Right ventricle myocardium superior (tissue), 1 donor: ENCODE measurements at places on chromosomes 16 and 17.
A peak's percentile ranks its signal among the peaks of the same experiment; 100 is the strongest.

- DNase-seq, result no peak
Observed at GRCh38 chr16:24737916-24738594, 8.6 kb downstream of the TNRC6A start.

GRCh38 chr17:164303-165235 lies 16.9 kb downstream of the DOC2B start:
- no peak for DNase-seq

DNA sequence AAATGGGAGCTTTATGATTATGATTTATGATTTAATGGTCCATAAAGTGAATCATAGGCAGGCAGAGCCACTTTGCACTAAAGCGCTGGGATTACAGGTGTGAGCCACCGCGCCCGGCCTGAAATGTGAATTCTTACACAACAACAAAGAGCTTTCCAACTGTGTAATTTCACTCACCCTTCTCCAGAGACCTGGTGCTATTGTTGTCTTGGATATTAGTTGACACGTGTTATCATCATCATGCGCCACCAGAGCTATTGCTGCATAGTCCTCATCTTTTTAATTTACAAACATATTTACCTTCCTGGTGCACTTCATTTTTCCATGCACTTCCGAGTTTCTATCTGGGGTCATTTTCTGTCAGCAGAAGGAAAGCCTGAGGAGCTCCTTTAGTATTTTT lies 4.8 kb upstream of the UTS2R start:
- no peak for DNase-seq

DNA sequence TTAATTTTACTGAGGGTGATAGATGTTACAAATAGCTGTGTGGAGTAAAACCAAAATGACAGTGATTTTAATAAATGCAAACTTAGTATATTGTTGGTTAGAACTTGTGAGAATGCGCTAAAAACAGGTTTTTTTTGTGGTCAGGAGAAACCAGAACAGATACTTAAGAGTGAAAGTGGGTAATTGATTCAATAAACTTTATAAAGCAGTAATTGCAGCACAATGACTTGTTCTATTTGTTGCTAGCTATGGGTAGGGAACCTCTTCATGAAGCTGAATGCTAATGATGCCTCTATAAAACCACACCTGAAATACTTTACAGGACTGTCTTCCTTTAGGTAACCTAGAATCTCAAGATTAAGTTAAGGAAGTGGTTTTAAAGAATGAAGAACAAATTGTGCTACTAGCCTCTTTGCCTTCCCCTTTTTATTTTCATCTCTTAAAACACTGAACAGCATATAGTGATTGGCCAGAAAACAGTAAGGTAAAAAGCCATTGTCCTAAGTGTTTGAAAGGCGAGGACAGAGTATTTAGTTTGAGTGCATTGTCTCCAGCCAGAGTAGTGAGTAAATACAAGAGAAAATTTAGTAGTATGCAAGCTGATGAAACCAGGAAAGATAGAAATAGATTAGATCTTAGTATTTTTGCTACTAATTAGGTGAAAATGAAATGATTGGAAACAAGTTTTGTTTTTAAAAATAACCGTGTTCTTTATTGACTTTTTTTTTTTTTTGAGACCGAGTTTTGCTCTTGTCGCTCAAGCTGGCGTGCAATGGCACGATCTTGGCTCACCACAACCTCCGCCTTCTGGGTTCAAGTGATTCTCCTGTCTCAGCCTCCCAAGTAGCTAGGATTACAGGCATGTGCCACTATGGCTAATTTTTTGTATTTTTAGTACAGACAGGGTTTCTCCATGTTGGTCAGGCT lies 6.0 kb downstream of the GGNBP2 start:
- no peak for DNase-seq

GRCh38 chr17:81388612-81389367 lies 6.5 kb upstream of the BAHCC1 start:
- DNase-seq, result no peak

DNA sequence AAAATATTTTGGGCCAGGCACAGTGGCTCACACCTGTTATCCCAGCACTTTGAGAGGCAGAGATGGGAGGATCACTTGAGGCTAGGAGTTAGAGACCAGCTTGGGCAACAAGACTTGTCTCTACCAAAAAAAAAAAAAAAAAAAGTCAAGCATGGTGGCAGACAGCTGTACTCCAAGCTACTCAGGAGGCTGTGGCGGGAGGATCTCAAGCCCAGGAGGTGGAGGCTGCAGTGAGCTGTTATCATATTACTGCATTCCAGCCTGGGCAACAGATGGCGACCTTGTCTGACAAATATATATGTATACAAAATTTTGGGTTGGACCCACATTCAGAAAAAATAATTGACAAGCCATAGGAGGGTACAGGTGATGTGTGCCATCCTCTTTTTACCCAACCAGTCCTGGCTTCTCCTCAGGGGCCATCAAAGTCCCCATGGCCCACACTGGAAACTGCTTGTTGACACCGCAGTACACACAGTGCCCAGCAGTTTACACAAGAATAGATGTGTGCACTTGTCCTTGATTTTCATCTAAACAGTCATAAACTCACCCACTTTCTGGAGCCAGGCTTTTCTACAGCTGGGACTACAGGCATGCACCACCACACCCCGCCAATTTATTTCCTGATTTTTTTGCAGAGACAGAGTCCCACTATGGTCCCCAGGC lies 1.7 kb downstream of the CES2 start:
- no peak for DNase-seq

DNA sequence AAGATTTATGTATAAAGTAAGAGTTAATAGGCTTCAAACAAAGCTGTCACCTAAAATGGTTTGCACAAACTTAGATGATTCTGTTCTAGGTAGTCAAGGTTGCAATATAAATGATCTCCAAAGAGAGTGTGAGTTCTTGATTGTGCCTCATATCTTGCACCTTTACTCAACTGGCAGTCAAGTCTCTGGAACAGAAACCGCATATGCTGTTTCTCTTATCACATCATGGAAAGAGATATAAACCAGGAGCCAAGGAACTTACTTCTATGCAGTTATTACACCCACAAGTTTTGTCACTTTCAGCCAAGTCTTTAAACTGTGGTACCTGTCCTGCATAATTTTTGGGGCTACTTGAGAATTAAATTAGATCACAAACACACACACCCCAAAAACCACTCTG lies 5.2 kb downstream of the SSH2 start:
- DNase-seq, result no peak

- DNase-seq, result peak; percentile 68
Observed at GRCh38 chr17:16463358-16464302, 28.4 kb downstream of the LRRC75A start.

DNA sequence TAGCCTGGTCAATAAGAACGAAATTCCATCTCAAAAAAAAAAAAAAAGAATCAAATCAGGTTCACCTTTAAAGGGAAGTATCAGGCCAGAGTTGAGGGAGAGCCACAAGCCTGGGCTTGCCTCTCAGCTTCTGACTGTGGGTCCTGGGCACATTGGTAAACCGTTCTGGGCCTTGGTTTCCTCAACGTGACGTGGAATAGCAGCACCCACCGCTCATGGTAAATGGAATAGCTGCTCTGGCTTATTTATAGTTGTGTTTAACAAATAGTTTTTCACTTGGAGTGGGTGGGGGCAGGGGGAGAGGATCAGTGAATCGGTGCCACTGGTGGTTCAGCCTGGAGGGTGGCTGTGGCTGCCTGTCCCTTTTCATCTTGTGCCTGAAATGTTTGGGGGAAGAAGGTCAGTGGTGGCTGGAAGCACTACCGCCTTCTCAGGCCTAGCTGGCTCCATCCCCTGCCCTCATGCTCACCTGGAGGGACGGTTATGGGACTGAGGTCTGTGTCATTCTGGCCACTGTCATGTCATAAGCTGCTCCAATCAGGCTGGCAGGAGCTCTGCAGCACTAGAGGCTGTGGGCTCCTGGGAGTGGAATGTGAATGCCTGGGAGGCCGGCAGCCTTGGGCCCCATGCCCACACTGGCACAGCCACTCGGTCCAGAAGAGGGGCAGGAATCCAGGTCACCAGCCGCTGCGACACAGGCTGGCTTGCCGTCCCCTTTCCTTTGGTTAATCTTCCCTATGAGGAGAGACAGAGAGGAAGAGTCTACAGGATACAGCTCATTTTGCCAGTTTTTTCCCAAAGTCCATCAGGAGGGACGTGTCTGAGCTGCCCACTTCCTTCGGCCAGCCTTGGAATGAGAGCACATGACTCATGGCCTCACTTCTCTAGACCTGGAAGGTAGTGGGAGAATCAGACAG lies 27.0 kb downstream of the CCR7 start:
- peak; percentile 84 for DNase-seq

- no peak for DNase-seq
Observed at GRCh38 chr17:9346296-9346926, 229.2 kb downstream of the STX8 start.

DNA sequence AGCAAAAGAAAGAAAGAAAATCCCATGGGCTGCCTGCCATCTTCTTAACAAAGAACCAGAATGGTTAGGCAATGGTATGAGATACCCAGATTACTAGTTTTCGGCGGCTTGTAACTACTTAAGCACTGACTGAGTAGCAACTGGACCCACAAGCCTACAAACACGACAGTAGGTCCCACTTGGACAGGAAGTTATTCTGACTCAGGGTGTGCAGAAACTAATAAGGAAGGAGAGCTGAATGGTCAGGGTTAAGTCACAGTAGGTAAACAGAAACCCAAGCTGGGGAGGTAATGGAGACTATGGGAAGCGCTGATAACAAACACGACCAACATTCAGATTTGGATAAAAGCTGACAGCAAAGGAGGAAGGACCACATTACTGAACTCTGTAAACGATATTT lies 10.4 kb upstream of the HLF start:
- DNase-seq, result no peak

DNA sequence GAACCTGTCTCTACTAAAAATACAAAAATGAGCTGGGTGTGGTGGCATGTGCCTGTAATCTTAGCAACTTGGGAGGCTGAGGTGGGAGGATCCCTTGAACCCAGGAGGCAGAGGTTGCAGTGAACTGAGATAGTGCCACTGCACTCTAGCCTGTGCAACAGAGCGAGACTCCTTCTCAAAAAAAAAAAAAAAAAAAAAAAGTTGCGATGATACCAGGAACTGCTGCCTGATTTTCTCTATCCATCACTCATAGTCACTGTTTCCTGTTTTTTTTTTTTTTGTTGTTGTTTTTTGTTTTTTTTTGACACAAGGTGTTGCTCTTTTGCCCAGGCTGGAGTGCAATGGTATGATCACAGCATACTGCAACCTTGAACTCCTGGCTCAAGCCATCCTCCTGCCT lies 59.2 kb downstream of the ABCC1 start:
- DNase-seq, result no peak

DNA sequence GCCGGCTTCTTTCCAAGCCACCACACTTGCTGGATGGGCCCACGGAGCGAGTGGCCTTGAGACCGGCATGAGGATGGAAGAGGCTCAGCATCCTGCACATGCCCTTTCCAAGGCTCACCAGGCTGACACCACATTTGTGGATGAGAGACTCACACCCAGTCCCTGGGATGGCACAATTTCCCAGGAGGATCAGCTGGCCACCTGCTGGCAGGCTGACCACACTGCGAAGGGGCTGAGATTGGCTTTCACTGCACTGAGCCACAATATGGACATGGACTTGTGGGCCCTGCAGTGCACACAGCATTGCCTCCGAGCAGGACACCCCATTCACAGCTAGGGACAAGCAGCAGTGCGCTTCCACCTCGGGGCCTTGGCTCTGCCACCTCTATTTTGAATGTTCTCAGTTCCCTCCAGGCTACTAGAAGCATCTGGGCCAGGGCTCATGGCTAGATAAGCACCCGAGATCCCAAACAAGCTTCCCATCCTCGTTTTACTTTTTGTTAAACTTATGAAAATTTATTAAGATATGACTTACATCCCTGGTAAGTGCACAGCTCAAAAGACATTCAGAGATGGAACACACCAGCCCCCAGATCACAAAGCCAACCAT lies 25.3 kb upstream of the KSR1 start:
- DNase-seq, result peak; percentile 58

DNA sequence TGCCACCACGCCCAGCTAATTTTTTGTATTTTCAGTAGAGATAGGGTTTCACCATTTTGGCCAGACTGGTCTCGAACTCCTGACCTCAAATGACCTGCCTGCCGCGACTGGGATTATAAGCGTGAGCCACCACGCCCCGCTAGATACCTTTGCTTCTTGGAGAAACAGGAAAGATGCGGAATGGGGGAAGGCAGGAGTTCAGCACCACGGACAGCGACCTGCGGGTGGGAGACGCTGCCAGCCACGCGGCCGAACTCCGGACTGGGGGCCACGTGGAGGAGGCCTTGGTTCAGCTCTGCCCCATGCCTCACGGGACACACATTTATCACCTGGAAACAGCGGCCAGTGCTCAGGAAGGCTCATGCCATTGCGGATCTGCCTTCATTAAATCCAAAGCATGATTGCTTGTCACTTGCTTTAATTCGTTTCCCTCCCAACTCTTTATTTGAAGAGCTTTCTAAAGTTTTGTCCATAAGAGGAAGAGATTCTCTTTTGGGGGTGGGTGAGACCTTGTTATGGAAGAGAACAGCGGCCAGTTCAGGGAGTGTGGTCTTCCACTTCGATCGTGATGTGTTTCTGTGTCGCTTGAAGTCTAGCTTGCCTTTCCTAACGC lies 219.9 kb downstream of the ENGASE start:
- DNase-seq, result peak; percentile 70

GRCh38 chr17:37179893-37180292 lies 195.9 kb upstream of the C17orf78 start:
- DNase-seq, result no peak

- DNase-seq, result peak; percentile 48
Observed at GRCh38 chr16:920717-921116, 50.1 kb downstream of the LMF1 start.

GRCh38 chr17:55635253-55635914 lies 87.3 kb downstream of the TMEM100 start:
- DNase-seq, result no peak

- no peak for DNase-seq
Observed at GRCh38 chr17:7392696-7393612, 1.4 kb downstream of the PLSCR3 start.

- DNase-seq, result peak; percentile 85
Observed at GRCh38 chr17:50425682-50426471, at the start of gene ACSF2. ACSF2 (plus strand) TSS chr17:50426218; CDS start chr17:50426262, 44 bp downstream.

GRCh38 chr16:2702871-2703745 lies 16.9 kb downstream of the PRSS27 start:
- DNase-seq, result peak; percentile 79

GRCh38 chr17:76382803-76383545 lies 1.4 kb upstream of the SPHK1 start:
- peak; percentile 80 for DNase-seq

DNA sequence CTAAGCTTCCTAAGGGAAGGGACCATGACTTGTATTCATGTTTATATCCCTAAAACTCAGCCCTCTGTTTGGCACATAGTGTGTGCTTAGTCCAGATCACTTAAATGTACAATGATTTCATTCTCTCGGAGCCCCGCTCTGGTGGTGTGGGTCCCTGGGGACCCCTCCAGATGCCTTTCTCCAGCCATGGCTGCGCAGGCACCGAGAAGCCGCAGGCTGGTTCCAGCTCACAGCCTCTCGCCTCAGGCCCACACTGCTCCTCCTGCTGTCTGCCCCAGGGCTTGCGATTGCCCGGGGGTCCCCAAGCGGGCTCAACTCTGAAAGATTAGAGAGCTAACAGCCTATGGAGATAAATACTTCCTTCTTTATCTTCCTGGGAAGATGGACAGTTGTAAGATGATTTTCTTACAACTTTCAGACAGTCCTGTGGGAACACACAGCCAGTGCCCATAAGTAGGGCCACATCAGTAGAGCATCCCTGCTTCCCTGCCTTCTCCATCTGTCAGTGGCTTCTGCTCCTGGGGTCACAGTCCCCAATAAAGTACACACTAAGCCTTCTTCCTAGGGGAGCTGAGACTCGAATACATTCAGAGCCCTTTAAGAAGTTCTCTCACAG lies 66.2 kb downstream of the CENPV start:
- DNase-seq, result no peak
